ENCODE measurements at places on chromosomes 7 and 10.
A peak's percentile ranks its signal among the peaks of the same experiment; 100 is the strongest.

DNA sequence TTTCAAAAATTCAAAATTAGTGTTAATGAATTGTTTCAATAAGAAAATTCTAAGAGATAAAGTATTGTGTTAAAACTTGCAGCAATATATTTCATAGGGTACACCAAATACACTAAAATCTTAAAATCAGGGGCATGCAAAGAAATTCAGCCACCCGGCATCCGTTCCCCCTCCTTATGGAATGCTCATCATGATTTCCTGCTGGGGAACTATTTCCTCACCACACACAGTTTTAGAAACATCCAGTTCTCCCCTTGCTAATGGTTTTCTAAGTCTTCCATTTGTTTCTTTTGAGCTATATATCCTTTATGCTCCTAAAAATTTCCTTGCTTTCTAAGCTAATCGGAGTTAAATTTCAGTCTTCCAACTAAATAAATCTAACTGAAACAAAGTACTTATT lies 60.7 kb downstream of the CHCHD3 start:
- ATAC-seq: no peak

DNA sequence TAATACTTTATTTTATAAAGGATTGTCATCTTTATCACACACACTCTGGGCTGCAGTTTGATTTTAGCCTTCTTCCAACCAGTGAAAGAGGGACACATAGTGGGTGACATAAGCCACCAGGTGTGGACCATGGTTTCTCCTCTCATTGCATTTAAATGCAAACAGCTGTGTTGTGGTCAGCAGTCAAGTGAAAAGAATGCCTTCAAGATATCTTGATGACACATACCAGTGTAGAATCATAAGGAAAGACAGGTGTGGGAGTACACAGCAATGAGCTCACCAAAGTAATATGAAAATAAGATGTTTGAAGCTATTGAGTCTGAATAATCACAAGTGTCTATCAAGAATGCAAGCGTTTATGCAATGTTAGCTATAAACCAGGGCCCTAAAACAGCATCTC lies 580.0 kb downstream of the XPNPEP1 start:
- ATAC-seq: peak; percentile 34

DNA sequence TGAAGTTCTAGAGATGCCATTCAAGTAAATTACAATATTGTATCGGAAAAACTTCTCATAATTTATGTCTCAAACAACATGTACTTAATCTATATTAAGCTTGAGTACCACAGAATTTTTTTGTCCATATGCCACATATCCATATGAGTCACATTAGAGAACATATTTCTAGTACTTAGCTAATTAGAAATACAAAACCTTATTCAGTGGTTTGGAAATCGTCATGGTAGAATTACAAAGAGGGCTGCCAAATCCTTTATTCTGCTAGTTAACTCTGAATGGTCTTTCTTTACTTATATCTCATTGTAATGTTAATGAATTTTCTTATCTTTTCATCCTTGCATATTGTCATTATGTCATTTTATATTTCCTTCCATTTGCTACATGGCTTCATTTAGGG lies 9.0 kb upstream of the VIM start:
- ATAC-seq: no peak

DNA sequence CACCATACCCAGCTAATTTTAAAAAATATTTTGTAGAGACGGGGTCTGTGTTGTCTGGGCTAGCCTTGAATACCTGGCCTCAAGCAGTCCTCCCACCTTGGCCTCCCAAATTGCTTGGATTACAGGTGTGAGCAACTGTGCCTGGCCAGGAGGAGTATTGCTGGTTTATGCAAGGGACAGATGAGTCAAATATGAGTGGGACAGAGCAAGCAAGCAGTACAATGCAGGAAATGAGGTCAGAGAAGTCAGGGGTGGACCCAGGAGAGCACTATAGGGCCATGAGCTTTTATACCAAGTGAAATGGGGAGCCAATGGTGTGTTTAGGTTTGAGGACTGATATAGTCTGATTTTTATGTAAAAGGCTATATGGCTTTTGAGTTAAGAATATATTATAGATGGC lies 6.3 kb downstream of the TSPAN13 start:
- ATAC-seq: no peak

DNA sequence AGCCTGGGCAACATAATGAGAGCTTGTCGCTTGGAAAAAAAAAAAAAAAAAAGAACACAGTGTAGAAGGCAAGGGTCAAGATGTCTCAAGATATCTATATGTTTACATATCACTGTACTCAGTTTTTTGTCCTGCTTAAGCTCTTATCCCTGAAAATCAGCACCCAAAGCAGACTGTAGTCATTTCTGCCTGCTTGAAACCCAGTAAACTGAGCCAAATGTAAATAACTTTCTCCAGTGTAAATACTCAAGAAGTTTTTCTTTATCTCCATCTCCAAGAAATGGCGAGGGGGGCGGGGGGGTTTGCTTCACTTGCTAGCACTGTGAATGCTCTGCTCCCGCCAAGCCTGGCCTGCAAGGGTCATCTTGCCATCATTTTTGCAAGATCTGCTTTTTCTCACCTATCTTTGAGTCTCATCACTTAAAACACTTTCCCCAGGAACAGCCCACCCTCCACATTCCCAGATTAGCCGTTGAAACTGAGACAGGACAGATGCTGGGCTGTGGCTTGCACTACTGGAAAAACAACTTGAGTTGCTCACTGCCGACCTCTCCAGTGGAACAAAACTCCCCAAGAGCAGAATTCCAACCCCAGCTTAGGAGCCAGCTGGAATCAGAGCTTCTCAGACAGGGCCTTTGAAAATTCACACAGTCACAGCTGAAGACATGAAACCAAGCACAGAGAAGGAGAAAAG lies 54.6 kb downstream of the AFAP1L2 start:
- ATAC-seq: no peak

DNA sequence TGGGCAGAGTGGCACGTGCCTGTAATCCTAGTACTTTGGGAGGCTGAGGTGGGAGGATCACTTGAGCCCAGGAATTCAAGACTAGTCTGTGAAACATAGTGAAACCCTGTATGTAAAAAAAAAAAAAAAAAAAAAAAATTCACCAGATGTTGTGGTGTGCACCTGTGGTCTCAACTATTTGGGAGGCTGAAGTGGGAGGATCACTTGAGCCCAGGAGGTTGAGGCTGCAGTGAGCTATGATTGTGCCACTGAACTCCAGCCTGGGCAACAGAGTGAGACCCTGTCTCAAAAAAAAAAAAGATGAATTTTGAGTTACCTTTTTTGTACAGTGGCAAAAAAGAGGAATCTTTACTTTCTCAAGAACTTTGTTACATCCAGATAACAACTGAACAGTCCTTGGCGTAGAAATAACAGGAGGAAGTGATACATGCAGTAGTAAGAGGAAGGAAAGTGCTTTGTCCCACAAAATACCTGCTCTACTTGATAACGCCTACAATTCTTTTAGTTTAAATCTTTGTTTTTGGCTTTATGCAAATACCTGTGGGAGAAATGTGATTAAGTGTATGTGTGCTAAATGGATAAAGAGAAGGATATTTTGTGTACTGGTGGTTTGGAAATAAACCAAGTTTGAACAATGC lies 29.3 kb downstream of the SPAG6 start:
- ATAC-seq: peak; percentile 41

- ATAC-seq: no peak
These were observed 149.3 kb downstream of the FGFR2 start for GRCh38 chr10:121448766-121449421.

DNA sequence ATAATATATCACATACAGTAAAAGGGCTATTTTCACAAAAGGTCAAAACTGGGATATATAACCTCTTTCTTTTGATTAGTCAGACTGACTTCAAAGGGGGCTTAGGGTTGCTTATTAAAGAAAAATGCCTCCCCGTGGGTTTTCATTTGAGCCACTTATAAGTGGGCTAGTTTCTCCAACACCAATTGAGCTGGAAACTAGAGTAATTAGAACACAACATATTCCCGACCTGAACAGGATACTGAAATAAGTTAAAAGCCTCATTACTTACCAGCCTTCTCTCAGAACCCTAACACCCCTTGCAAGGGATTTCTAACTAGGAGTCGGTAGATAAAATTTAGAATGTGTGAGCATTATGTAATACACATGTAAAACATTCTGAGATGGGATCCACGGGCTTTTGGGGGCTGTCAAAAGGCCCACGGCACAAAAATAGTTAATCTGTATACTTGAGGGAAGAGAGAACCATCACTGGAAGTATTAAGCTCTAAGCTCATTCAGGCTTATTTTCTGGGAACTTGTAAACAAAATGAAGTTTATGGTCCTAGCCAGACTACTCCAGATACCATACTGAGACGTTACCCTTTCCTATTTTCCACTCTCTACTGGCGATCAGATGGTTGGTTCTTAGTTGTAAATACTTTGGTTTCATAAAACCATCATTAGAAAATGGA lies 29.3 kb upstream of the KMT2E start:
- no peak for ATAC-seq

DNA sequence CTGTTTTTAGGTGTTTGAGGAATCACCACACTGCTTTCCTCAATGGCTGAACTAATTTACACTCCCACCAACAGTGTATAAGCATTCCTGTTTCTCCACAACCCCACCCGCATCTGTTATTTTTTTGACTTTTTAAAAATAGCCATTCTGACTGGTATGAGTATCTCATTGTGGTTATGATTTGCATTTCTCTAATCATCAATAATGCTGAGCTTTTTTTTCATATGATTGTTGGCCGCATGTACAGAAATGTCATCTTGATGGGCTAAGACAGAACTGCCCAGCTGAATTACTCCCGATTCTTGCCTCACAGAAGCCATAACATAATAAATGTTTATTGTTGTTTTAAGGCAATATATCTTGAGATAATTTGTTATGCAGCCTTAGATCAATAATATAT lies 93.1 kb upstream of the DKK1 start:
- ATAC-seq: no peak
